ENCODE measurements at places on chromosomes 7 and 10.

DNA sequence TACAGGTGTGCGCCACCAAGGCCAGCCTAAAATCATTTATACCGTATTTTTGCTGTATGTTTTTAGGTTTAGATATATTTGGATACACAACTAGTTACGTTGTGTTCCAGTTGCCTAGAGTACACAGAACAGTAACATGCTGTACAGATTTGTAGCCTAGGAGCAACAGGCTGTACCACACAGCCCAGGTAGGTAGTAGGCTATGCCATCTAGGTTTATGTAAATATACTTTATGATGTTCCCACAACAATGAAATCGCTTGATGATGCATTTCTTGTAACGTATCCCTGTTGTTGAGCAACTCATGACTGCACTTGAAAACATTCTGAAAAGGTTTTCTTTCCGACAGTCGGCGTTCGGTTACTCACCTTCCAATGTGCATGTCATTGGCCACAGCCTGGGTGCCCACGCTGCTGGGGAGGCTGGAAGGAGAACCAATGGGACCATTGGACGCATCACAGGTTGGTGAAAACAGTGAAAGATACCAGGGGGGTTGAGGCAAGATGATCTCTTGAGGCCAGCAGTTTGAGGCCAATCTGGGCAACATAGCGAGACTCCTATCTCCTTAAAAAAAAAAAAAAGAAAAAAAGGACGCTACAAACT lies 7.7 kb downstream of the PNLIP start:
- DNase-seq, result no peak

DNA sequence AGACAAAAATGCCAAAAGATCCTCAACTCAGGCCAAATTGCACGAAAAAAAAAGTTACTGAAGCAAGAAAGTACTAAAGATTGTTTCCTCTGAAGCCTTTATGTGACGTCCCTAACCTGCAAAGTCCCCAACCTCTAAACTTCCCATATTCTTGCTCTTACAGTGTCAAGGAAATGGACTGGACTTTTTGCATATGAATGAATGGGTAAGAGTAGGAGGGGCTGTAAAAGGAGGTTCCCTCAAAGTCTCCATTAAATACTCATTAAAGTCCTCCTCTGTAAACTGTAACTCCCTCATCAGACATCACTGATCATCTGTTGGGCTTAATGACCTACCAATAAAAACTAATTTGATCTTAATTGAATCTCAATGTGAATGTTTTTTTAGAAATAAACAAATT lies 164.8 kb upstream of the STEAP1 start:
- DNase-seq, result no peak

DNA sequence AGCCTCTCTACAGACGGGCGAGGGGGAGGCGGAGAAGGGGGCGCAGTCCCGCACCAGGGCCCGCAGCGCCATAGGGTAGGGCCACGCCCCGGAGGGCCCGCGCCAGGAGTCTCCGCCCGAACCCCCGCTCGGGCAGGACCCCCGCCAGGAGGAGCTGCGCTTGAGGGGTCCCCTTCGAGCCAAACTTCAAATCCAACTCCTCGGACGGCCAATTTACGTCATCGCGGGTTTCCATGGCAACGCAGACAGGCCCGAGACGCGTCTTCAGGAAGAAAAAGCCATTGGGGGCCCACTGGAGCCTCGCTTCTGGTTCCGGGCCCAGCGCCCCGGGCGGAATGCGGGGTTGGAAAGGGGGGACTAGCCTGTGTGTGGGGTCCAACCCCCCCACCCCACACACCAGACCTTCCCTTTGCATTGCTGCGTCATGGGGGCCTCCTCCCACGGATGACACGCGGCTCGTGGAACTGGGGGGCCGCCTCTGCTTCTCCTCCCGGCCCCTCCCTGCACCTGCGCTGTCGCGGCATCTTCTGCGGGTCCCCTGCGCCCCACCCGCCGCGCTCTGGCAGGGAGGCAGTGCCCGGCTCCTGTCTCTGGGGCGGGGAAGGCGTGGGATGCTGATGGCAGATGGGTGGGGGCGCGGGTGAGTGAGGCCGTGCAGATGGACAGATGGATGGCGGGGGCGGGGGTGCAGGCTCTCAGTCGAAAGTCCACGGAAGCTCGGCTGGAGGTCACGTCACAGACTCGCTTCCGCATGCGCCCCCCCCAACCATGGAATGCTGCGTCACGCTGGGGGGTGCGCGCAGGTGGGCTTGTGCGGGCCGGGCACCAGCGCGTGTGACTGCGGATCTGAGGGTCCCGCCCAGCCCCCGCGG lies 1.2 kb downstream of the CALY start:
- DNase-seq, result no peak

DNA sequence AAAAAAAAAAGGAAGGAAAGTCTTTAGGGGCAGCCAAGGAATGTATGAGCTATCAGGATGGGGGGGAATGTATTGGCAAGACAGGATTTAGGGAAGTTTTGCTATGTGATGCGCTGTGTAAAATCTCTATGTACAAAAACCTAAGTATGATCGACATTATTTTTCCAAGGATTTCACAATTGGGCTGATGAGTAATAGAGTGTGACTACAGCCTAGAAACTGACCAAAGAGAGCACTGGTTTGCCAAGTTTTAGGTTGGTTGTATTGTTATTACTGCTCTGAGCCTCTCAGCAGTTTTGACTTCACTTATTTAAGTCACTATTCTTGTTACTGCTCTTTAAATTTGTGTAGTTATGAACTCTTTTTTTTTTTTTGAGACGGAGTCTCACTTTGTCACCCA lies 107.3 kb downstream of the NRCAM start:
- DNase-seq, result no peak

DNA sequence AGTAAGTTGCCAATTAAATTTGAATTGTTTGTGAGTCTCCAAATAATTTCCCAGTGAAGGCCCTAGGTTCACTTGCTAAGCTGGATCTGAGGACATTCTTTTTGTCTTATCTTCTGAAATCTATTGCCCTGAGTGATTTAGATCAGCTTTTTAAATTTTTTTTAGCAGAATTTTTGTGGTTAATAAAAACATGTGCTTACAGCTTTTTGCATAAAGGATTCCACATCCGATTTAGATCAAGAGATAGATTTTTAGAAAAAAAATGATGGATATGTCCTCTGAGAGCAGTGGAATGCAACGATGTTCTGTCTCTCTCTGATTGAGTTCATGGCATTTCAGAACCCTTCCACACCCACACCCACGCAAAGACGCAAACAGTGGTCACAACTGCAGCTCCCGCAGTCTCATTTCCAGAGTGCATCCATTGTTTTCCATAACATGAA lies 358.8 kb downstream of the SUGCT start:
- DNase-seq, result no peak

DNA sequence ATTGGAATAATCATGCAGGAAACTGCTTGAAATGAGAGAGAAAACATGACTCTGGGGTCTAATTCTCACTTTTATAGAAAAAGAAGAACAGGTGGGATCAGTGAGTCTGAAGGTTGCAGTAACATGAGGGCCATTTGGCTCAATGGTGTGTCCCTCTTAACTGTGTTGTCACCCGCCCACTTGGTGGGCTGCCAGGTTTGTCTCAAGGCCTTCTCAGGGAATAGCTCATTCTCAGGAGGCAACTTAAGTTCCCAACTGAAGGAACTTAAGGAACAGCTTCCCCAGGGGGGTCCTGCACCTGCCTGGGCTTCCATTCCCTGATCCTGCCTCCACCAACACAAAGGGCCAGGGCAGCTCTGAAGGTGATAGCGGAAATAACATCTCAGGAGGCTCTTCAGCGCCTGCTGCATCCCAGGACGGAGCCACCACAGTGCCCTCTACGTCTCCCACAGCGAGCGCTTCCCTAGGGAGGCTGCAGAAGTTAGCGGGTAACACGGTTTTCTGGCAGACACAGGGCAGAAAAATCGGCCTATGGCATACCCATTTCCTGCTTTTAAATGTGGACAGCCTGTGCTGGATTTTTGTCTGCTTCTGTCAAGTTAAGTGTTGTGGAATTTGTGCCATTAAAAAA lies 88.8 kb downstream of the ZRANB1 start:
- DNase-seq, result no peak

- no peak for DNase-seq
Observed at GRCh38 chr7:44066494-44067063, 1.2 kb upstream of the PGAM2 start.

GRCh38 chr10:45075826-45076380 lies 75.2 kb downstream of the ZNF22 start:
- no peak for DNase-seq

Measured in cortex of kidney (tissue), 1 donor.